ENCODE measurements at places on chromosomes 1 and 21.
A peak's percentile ranks its signal among the peaks of the same experiment; 100 is the strongest.

- peak; percentile 88 for ATAC-seq
These were observed 51.0 kb downstream of the KIAA0319L start for GRCh38 chr1:35505911-35506798.

DNA sequence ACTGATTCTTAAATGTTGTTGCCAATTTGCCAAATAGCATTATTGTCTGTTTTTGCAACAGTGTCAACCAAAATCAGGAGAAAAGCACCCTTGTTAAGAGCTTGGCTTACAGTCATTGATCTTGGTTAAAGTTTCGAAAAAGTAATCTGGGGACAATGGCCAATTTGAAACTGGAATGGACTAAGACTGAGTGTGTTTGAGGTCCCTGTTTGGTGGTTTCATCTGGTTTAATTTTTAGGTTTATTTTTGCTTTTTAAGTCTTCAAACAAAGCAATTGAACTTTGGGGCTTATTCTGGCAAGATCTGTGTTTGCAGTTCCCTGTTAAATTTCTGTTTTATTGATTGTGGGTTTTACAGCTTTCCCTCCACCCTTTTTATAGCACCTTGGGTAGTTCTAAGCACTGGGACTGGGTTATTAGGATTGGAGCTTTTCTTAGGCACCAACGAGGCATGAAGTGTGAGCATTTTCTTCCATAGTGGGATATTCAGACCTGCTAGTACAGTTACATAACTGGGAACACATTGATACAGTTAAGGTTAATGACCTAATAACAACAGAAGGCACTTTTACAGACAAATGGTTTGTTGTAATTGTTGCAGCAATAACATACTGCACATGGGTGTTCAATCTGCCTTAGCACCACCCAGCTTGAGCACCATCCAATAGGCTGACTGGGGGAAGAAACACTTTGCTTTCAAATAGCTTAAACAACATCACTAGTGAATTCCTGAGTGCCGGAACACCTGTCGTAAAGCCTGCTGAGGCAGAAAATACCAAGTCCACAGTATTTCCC, 40.6 kb upstream of the MAP10 start:
- ATAC-seq: no peak

DNA sequence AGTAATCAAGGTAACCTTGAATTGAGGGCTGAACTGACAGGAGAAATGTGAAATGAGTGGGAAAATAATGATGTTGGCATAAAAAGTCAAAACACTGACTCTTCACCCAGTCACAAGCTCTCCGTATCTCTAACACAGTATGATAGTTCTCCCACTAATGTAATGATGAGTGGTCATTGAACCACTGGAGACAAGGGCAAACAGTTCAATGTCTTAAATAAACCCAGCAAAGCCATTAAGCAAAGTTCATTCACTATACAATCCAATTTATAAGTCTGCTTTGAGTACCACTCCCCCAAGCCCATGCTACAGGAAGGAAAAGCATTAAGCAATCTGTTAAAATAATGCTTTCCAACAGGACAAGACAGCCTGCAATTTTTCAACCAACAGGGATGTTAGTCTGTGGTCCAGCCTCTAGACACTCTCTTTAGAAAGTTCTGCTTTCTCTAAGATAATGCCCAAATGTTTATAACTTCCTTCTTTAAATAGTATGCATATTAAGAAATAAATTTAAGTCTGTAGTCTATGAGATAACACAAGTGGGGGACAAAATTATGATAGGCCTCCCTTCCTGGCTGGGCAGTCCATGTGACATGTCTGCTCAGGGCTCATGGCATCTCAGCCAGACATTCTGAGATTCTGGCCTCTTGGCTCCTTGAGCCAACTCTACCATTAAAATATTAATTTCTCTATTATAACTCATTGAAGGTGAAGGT, 25.5 kb upstream of the DDAH1 start:
- ATAC-seq: no peak

DNA sequence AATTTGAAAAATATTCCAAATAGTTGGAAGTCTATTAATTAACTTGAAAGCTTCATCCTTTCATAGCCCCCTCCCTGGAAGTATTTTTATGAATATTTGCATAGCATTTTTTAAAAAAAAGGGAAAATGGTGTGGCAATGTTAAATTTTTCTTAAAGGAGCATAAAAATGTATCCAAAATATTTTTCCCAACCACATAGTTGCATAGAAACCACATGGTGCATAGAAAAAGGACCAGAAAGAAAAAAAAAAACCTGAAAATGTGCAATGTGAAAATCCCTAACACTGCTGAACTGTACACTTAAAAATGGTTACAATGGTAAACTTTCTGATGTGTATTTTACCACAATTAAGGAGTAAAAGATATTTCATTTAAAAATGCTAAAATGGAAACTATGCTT, 8.0 kb downstream of the C1orf167 start:
- ATAC-seq: no peak

GRCh38 chr1:26391450-26391849, 18.9 kb upstream of the ZNF683 start:
- peak; percentile 57 for ATAC-seq

- peak; percentile 77 for ATAC-seq
These were observed 19.4 kb downstream of the ENO1 start for GRCh38 chr1:8858888-8859706.

DNA sequence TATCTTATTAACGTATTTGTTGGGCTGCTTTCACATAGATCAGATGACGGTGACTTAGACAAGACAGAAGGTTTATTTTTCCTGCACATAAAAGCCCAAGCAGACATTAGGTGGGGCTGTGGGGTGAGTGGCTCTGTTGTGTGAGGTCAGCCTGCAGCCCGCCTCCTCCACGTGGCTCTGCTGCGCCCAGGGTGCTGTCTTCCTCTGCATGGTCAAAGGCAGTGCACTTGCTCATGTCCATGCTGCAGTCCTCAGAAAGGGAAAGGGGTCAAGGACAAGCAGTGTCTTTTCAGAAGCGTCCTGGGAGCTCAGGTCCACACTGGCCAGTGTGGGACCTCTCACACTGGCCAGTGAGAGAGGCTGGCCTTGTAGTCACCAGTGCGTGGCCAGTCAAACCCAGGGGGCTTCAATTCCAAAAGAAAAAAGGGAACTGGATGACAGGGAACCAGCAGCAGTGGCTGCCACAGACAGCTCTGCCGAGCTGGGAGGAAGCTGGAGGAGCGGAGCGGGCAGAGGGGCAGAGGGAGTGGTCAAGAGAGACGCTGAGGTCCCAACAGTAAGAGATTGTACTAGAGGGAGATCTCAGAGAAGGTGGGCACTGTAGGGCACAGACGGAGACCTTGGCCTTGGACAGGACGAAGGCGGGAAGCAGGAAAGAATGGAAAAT, 35.9 kb upstream of the SLC45A1 start:
- ATAC-seq: no peak

DNA sequence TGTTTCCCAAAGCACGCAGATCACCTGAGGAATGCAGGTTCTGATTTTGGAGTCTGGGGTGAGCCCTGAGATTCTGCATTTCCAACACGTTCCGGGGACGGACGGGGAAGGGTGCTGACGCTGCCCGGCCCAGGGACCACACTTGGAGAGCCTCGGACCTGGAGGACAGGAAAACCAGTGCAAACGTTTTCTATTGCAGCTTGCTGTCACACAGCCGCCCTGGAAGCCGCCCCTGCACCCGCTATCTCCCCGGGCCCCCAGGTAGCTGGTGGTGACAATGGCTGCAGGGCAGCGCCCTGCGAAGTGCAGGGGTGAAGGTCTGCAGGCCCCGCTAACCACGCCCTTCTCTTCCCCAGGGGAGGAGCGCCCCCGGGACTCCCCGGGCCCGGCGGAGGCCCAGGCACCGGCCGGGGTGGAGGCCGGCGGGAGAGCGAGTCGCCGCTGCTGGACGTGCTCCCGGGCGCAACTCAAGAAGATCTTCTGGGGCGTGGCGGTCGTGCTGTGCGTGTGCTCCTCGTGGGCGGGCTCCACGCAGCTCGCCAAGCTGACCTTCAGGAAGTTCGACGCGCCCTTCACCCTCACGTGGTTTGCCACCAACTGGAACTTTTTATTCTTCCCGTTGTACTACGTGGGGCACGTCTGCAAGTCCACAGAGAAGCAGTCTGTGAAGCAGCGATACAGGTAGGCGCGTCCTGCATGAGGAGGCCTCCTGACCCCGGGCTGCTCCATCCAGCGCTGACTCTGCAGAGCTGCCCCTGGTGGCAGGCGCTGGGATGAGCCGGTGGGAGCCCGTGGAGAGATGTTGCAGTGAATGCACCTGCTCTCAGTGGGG, 142.0 kb upstream of the COA6 start:
- no peak for ATAC-seq

GRCh38 chr1:89476072-89476471, 48.6 kb upstream of the LRRC8B start:
- no peak for ATAC-seq

GRCh38 chr1:226309398-226310244, 657 bp upstream of the LIN9 start:
- ATAC-seq: no peak

GRCh38 chr1:24295535-24295934, 23.6 kb upstream of the GRHL3 start:
- ATAC-seq: no peak

DNA sequence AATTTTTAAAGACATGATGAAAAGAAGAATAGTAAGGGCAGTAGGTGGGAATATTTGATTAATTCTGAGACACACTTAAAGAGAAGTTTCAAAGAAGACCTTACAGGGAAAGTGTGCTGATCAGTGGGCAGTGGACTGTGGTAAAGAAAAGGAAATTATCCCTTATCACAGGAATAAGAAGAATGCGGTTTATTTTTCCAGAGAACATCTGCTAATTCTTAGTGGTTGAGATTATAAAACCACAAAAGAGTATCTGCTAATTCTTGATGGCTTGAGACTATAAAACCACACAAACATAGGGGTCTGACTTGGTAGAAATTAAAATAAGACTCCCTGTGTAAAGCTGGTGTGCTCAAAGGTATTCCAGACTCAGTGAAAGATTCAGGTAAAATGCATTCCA, 60.0 kb upstream of the KCTD3 start:
- ATAC-seq: no peak

DNA sequence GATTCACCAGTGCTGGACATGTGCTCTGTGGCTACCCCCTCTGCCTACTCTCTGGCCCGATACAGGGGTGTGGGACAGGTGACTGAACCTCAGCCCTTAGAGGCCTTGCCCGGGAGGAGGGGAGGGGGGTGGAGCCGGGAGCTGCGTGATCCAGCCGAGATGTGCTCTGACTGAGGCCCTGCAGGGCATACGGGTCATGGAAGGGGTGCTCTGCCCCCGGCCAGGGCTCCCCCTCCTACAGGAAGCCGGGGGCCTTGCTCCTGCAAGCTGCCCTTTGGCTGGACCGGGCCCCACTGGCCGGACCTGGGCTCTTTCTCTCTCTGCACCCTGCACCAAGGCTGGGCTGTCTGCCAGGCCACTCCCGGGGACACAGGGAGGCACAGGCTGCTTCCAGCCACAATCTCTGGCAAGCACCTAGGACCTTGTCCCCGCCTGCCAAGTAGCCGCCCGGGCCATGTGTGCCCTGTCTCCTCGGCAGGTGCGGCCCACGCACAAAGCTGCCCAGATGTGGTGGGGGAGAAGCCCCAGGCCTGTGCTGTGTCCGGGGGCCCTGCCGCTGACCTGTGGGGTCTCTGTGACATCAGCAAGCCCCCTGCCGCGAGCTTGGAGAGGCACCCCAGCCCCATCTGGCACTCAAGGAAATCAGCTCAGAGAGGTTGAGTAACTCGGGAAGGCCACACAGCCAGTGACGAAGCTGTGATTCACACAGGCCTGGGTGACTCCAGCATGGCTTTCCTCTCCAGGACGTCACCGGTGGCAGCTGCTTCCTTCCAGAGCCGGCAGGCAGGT, 1.5 kb downstream of the SCNN1D start:
- no peak for ATAC-seq

DNA sequence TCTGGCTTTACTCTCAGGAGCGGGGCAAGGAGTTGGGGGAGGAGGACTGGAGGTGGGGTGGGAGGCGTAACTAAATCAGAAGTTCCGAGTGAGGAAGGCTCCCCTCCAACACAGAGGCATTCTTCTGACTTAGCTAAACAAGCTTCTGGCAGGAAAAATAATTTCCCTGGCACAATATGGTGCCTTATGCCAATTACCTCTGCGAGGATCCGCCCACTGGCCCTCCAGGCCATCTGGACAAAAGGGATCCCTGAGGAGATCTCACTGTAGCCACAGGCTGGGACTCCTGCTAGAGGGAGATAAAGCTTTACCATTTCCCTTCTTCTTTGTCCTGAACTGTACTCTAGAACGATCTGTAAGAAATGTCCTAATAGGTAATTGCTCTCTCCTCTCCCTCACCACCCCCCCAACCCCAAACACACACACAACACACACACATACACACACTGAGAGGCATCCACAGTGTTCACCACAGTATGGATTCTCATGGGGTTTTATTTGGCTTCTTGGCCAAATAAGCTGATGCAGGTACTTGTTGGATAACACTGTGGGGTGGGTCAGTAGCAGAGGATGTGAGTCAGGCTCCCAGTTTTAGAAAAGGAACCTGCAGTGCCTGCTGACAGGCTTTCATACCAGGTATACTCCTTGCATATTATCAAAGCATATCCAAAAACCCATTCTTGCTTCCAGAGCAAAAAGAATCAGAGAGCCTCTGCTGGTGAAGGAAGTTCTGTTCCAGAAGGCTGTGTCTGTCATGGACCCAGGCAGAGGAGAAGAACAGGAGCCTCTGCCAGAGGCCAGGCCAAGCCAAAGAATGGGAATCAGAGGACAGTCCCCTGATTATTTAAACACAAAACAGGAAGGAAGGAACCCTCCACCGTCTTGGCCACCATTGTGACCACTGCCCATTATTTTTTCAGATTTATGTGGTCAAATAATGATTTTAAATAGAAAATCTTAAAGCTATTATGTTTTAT, 169.1 kb downstream of the C1orf21 start:
- ATAC-seq: no peak

DNA sequence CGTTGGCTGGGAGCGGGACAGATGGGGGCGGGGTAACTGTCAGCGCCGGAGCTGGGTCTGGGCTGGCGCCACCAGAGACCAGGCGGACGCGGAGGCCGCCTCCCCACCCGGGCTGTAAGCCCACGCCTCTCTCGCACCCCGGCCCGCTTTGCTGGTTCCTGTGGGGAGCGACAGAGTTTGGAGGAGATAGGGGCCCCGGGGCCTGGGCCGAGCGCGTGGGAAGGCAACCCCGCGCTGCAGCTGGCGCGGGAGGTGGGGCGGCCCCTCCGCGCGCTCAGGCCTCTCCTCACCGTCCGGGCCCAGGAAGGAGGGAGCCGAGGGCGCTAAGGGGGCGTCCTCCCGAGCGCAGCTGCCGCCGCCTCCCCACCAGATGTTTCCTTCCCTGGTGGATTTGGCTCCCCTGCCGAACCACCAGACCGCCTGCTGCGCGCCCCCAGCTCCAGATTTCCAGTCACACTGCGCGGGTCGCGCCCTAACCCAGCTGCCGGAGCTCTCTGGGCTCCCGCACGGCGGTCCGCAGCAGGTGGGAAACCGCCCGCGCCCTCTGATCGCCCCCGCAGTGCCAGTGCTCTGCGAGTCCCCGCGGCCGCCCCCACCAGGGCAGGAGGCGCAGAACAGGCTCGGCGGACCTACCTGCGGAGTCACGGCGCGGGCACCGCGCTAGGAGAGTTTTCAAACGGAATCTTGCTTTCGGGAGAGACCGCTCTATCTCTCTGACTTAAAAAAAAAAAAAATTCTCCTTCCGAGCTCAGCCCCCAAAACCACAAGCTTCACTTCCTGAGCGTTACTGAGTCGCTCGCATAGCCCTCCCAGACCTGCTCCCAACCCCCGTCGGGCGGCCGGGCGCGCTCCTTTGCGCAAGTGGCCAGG, 1.1 kb downstream of the GFI1 start:
- ATAC-seq: peak; percentile 74

Data from stimulated activated memory B cell treated with anti-CD40 and anti-IgM and Interleukin-4, amounts not matched to agents 10 μg/mL and 1 μg/mL and 100 μg/mL, for 72 hours (primary cell).